Keratinocyte (primary cell): ENCODE measurements at places on chromosomes 2 and 18.

DNA sequence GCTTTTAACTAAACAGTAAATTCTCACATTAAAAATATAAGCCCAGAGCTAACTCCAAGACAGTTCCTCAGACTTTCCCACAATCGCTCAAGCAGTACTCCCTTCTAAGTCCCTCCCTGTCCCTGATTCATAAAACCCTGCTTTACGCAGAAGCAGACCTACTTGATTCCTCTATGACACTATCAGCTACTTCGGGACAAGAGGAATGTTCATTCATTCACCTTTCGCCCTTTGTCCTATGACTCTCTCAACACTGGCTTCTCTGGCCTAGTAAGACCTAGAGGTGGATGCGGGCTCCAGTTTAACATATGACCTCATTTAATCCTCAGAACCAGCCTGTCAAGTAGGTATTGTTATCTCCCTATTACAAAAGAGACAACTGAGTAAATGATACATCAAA is 10.2 kb downstream of the LPIN2 start:
- no peak for DNase-seq

DNA sequence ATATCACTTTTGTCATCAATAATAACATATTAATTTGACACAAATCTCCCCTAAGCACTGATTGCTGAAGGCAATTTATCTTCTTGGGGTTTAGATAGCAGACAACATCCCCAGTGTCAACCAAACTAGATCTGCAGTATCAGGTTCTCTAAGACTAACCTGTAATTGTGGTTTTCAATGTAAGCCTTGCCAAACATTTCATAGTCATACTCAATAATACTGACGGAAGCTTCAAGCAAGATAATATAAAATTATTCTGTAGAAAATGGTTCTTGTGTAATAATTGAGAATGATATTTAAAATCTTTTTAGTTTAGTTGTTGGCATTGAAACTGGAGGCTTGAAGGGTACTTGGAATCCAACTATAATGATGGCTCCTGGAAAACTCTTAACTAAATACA is 186.3 kb downstream of the RIT2 start:
- no peak for DNase-seq

- peak; percentile 17 for DNase-seq
These were observed 321.8 kb downstream of the ZEB2 start for GRCh38 chr2:144198116-144198515.

GRCh38 chr18:74242438-74243096 is 49.2 kb downstream of the CYB5A start:
- no peak for DNase-seq

DNA sequence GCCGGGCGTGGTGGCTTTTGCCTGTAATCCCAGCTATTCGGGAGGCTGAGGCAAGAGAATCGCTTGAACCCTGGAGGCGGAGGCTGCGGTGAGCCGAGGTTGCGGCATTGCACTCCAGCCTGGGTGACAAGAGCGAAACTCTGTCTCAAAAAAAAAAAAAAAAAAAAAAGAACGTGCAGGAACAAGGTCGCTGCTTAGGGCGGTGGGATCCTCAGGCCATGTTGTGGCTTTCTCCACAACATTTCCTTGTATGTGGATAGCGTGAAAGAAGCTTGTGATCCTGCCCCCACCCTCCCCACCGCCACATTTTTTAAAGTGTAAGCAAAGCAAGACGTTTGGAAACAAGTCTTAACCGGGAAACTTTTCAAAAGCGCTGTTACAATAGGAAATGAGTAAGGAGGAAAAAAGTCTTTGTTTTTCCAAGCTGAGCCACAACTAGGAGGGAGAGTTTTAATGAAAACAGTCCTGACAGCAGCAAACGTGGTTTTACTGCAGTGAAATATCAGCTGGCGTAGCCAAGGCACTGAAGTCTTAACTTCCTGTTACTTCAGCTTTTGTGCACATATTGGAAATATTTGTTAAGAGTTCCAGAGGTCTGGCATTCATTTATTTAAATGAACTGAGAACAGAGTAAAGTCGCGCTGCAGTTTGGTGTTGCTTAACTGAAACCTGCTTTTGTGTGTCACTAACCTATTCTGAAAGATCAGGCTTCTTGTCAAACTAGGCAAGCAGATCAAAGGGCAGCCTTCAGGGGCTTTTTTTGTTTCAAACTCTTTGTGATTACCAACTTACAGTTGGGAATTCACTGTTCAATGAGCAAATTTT is 3.8 kb downstream of the TGIF1 start:
- no peak for DNase-seq

GRCh38 chr18:26057344-26057773 is 33.1 kb downstream of the SS18 start:
- no peak for DNase-seq

GRCh38 chr2:76444732-76445131 is 734.0 kb upstream of the GCFC2 start:
- DNase-seq = no peak

DNA sequence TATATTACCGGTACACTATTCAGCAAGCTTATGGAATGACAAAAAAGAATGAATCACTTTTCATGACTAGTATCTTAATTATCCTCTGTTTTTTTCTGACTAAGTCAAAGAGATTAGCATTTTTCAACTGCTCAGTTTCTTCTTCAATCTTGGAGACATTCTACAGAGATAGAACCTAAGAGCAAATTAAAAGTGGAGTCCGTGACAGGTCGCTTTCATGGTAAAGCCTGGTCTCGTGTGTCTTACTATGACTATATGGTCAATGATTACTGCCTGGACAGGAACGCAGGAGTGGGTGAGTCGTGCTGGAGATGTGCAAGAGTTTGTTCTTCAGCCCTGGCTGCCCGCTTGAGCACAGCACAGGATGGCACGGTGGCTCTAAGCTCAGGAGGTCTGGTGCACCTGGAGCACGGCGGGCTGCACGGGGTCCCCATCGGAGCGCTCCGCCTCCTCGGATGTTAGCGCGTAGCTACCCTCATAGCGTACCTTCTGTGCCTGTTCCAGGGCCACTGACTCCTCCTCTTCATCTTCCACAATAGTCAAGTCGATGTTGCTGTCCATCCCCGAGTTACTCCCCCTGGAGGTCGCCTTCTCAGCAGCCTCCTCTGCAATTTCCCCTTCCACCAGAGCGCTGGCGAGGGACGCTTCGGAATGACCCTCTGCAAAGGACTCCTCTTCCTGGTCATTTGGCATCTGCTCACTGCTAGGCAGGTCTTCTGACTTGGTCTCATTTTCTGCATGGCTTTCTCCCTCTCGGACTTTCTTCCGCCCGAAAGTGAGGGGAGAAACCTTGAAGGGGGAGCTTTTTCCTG is 11.1 kb downstream of the CAVIN2 start:
- no peak for DNase-seq

- DNase-seq = no peak
These were observed 33.1 kb upstream of the SMAD7 start for GRCh38 chr18:48983793-48984437.

- no peak for DNase-seq
These were observed 57.6 kb upstream of the RNF152 start for GRCh38 chr18:61950371-61950770.

GRCh38 chr2:147910990-147911473 is 66.2 kb downstream of the ACVR2A start:
- peak; percentile 1 for DNase-seq
